ENCODE measurements at places on chromosomes 3 and 15. TPM values are rescaled to one million over a fixed set of nuclear protein-coding genes. Genes with fewer than 3 reads are reported as not detected.

- DNase-seq, result no peak
Observed at GRCh38 chr15:84684092-84684491, 26.1 kb upstream of the NMB start.

GRCh38 chr3:15220661-15221060 lies 14.6 kb downstream of the CAPN7 start:
- DNase-seq, result no peak

- no peak for DNase-seq
Observed at GRCh38 chr3:171561596-171562323, 101.6 kb upstream of the TNIK start.

DNA sequence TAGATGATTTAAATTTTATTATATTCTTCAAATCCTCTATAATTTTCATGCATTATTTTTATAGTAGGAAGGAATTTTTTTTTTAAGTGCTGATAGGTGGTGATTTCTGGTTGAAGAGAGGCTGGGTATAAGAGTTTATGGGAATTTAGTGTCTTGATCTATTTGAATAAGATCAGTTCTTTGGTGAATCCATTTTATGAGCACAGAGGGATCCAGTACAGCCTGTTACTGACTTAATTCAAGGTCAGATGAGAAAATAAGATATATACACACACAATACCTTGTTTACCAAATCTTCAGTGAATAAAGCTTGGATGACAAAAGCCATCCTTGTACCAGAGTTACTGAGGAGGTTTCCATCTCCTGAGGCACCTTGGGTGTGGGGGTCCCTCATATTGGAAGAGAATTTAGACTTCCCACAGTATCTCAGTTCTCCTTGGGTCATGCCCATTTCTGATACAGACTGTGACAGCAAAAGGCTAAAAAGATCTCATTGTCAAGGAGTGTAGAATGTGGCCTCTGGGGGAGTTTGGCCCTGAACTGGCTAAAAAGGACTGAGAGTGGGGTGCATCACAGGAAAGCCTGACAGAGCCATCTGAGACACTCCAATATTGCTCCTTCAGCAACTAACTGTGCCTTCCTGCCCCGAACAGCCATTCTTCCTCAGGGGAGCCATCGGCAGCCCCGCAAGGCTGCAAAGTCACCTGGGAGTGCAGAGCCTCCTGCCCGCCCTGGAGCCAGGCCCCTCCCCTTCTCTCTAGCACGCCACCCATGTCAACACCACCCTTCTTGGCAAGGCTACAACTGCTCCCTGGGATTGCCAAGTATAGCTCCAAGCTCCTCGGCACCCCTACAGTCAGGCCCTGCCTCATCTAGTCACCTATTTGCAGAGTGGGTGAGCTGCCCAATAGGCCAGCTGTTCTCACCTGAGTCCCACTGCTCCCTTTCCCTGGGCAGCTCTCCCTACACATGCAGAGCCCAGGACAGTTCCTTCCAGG lies 43.1 kb upstream of the HACD2 start:
- DNase-seq, result no peak

Gene SEMA7A
- polyA plus RNA-seq, result 5.1 TPM

Gene TLR9
- polyA plus RNA-seq, result 0.33 TPM

All from urinary bladder (tissue), 4 donors.